Cortex of kidney (tissue), 1 donor: ENCODE measurements at places on chromosomes 4 and X.

DNA sequence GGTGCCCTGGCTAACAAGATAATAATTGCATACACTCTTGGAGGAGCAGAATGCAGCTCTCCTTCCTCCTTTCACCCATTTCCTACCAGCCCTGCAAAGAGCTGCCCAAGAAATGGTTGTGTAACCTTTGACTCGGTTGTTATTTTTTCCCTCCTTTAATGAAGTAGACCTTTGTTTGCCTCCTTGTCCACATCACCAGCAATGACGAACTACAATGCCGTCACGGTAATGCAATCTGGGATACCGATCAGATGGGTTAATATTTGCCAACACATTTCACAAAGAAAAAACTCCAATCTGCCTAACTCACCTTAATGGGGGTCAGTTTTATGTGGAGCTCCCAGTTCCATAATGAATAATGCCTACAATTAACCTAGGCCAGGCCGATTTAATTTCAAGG, 32.0 kb downstream of the GPRIN3 start:
- no peak for DNase-seq

DNA sequence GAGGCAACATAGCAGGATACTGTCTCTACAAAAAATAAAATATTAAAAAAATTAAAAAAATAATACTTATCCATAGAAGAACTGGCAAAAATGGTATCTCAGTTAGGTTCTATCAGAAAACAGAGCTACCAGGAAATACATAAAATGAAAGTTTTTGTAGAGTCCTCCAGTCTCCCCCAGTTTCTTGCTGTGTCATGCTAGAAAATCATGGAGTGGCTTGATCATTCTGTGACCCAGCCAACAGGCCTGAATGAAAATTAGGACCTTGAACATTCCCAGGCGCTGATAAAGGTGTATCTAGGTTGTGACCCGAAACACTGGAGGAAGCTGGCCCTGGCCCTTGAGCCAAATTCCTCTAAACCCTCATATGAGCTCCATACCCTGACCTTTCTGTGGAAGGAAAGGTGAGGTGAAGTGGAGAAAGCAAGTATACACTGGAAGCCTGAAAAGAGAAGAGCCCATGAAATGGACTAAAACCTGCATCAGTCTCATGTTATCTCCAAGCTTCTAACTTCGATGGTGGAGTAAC, 652 bp downstream of the SMIM9 start:
- DNase-seq, result no peak

DNA sequence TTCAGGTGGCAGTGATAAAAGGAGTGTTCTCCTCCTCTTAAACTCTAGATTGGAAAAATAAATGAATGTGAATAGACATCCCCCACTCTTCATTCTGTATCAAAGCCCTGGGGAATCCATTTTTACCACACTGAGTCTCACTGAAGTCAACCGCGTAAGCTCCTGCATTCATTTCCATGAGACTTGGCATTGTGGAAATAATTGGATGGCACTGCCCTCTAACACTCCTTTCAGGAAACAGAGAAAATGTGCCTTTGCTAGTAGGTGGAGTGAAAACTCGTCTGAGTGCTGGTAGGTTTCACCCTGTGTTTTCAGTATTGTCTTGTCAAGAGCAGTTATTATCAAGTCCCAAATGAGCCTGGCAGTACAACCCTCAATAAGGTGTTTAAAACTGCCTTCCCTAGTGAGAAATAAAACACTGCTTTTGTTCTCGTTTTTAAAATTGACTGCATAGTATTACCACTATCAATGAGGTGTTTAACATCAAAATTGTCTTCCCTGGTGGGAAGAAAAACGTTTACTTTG, 9.7 kb upstream of the CDKN2AIP start:
- no peak for DNase-seq

GRCh38 chr4:86376850-86377249, 17.0 kb upstream of the MAPK10 start:
- DNase-seq, result no peak

- DNase-seq, result no peak
These were observed 67.4 kb upstream of the CLCN4 start for GRCh38 chrX:10089378-10089795.

DNA sequence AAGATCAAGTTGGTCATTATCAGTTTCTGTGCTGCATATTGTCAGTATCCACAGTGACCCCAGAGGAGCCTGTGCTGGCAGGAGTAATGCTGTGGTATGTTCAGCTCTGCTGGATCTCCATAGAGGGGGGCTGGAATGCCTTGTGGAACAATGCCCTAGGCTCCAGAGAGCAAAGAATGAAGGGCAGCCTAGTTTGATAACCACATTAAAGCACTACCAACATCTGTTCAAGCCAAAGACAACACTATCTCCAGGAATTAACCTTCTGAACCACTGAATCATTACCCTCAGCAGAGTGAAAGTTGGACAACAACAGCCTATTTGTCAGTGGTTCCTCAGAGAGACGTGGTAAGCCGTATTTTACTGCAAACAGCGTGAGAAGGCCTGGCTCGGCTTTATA, 192.3 kb upstream of the CXorf66 start:
- DNase-seq, result no peak

DNA sequence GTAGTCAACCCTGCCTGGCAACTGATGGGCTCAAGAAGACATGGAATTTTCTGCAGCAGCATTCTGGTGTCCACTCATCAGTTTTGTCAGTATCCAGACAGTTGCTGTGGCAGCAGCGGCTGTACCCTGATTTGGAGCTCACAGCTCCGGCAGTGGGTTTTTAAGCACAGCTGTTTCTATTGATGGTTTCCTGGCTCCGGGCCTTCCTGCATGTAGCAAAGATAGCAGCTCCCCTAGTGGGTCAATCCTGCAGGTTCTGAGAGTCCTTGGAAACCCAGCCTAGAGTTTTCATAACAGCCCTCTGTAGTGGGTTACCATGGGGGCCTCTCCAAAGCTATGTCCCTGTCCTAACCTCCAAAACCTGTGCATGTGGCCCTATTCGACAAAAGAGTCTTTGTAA, 84.0 kb upstream of the ATP6AP2 start:
- no peak for DNase-seq
